Mucosa of descending colon (tissue), 3 donors: ENCODE measurements at places on chromosomes 1 and 21. TPM values are rescaled to one million over a fixed set of nuclear protein-coding genes. Genes with fewer than 3 reads are reported as not detected.

The PCP4L1 gene
- 0.41 TPM for total RNA-seq

The ECE1 gene
- total RNA-seq: 161 TPM

The TSPEAR gene
- total RNA-seq: 0.28 TPM

The HMGB4 gene
- not detected for total RNA-seq

The KIAA0040 gene
- total RNA-seq: 13.3 TPM

The PODN gene
- total RNA-seq: 5.8 TPM

DNA sequence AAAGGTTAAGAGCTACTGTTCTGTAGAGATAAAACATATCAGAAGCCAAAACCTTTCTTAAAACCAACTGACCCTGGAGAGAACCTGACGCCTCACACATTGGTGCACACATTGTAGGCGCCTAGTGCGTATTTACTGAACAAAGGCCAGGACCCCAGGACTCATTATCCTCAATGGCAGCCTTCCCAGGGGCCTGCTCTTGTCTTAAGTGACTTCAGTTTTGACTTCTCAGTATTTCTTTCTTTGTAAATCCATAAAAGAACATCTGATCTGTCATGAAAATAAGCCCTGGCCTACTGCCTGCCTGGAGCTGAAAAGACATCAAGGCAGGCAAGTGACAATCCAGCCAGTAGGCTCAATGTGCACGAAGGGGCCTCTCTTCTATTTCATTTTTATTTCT is 27.6 kb downstream of the ABCA4 start:
- no peak for DNase-seq

DNA sequence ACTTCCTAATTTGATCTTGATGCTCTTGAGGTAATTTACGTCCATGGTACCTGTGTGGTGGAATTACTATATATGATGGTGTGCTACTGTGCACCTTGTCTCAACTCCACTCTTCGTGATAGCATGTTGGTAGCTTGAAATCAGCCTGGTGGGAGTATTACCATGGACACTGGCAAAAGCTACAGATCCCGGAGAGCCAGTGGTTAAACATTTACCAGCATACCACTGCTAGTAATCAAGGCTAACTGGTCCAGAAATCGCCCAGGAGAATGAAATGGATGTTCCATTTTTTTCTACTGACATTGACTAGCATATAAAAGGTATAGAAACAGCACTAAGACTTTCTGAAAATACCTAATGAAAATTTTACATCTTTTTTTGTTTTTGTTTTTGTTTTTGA is 30.6 kb downstream of the ELK4 start:
- DNase-seq: no peak

DNA sequence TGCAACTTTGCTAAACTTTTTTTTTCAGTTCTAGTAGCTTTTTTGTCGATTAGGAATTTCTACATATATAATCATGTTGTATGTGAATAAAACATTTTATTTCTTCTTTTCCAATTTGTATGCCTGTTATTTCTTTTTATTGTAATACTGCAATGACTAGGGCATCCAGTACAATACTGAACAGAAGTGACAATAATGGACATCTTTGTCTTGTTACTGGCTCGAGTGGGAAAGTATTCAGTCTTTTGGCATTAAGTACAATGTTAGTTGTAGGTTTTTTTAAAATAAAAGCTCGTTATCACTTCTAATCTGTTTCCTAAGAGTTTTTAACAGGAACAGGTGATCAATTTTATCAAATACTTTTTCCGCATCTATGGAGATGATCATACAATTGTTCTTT is 9.8 kb downstream of the STPG1 start:
- DNase-seq: no peak

DNA sequence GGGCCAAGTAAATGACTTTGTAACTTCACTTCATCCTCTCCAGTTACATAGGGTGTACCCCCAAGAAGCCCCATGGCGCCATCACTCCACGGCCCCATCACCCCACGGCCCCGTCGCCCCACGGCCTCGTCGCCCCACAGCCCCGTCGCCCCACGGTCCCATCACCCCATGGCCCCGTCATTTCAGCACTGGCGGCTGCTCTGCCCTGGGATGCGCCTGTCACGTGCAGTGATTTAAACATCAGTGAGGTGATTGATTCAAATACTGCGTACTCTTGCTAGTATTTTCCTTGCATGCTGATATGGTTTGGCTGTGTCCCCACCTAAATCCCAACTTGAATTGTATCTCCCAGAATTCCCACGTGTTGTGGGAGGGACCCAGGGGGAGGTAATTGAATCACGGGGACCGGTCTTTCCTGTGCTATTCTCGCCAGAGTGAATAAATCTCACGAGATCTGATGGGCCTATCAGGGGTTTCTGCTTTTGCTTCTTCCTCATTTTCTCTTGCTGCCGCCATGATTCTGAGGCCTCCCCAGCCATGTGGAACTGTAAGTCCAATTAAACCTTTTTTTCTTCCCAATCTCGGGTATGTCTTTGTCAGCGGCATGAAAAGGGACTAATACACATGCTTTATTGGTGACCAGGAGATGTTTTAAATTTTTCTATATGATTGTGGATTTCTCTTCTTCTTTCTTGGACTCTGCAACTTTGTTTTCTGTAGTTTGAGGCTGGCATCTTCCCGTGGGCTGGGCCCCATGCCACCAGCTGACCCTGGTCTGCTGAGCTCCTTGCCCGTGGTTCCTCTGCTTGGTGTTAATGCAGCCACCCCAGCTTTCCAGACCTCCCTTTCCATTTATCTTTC is 50.1 kb upstream of the PCBP3 start:
- DNase-seq: no peak

DNA sequence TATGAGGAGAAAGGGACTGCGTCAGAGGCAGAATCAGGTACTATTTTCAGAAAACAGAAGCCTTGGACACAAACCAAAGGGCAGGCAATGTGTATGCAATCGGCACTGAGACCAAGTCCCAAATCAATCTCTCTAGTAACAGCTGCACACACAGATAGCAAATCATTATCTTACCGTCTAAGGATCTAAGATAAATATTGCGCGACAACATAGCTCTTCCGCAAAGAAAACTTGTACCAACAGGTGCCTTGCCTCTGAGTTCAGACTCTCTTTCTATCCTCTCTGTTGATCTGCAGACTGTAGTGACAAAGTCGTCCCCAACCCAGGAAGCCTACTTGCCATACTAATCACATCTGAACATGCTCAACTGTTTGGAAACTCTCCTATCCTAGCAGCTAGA is 22.6 kb upstream of the SAMD13 start:
- no peak for DNase-seq

DNA sequence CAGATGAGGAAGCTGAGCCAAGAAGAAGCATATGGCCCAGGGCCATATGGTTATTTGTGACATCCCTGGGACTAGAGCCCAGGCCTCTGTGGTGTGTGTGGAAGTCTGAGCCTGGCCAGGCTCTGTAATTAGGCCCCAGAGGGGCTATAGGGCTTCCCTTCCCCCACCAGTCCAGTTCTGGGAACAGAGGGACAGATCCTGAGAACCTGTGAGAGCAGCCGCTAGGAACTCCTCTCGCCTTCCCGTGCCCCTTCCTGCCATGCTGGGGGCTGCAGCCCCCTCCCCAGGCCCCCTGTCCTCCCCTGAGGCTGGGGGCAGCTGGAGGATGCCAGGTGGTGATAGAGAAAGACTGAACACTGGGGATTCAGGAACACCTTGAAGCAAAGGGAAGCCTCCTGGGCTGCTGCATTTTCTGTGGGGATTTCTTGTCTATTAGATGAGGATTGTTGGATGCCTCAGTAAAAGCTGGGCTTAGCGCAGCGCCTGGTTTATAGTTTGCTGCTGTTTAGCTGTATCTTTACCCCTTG is 33.3 kb downstream of the COQ8A start:
- DNase-seq: no peak

- DNase-seq: peak; percentile 51
These were observed 84.9 kb upstream of the CD1D start for GRCh38 chr1:158095737-158096335.

GRCh38 chr1:203768256-203768655 is 3.3 kb downstream of the LAX1 start:
- peak; percentile 40 for DNase-seq

DNA sequence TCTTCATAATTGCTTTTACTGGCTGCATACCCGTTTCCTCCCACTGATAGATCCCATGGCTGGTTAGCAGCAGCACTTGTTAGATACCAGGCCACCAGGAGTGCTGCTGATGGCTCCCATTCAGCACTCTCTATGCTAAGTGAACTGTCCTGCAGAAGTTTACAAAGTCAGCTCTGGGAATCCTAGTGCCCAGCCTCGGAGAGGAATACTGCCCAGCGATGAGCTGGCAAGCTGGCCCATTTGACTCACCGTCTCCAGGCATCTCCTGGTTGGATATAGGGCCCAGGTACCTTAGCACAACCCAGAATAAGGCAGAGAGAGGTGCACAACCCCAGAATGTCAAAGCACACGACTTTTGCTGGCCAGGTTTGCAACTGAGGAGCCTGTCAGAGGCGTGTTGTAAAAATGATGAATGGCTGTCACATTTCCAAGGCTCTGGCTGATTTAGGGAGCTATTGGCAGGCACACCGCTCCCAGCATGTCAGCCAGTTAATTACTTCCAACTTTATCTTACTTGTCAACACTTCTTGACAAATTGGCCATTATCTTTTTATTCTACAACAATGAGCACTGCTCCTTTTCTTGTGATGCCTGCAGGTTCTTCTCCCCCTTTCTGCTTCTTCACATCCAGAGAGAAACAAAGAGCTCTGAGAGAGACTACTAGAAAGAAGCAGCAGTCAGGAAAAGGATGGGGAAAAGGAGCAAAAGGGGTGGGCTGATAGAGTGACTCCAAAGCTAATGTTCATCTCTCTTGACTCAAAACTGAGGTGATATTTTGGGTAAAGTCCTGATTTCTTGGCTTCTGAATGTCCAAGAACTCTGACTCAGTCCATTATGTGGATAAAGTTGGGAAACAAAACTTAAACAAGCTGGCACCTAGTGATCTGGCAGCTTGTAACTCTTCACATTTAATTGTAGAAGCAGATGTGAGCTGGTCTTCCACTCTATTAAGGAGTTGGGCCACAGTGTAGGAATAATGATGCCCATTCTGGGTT is 10.8 kb upstream of the ANGPTL7 start:
- no peak for DNase-seq

- peak; percentile 45 for DNase-seq
These were observed 26.3 kb downstream of the FTCD start for GRCh38 chr21:46128933-46129571.

- no peak for DNase-seq
These were observed 33.2 kb upstream of the EPHA8 start for GRCh38 chr1:22529901-22530621.

- DNase-seq: no peak
These were observed 70.6 kb upstream of the KCNJ6 start for GRCh38 chr21:37986751-37987399.

GRCh38 chr21:16096988-16097387 is 367.2 kb downstream of the USP25 start:
- no peak for DNase-seq

DNA sequence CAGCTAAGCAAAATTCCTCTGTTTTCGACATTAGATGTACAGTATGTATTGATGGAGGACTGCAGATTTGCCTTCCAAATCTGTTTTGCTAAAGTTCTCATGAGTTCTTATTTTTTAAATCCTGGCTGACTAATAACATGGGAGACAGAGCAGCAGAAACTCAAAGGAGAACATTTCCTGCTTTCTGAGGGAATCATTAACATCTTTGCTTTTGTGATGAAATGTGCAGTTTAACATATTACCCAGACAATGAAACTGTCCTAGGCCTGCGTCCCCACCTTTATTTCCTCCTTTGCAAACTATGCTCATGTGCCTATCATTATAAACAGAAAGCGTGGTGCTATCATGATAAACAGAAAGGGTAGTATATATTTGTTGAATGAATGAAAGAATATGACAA is 149.9 kb downstream of the ZP4 start:
- no peak for DNase-seq

GRCh38 chr1:160996178-160996577 is 24.8 kb downstream of the F11R start:
- DNase-seq: no peak

DNA sequence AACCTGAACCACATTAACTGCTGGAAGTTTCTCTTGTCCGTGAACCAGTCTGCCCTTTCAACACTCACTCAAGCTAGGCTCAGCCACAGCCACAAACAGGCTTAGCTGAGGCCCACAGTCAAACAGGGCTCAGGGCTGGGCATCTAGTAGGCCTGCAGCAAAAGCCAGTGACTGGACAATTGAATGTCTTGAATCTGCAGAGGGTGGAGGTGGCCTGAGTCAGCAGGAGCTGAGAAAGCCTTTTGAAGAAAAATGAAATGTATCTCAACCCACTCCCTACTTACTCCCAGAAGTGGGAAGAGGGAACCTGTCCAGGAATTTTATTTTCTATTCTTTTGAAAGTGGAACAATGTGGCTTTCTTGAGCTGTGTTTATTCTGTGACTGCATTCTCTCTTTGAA is 95.4 kb downstream of the PTPRU start:
- no peak for DNase-seq

DNA sequence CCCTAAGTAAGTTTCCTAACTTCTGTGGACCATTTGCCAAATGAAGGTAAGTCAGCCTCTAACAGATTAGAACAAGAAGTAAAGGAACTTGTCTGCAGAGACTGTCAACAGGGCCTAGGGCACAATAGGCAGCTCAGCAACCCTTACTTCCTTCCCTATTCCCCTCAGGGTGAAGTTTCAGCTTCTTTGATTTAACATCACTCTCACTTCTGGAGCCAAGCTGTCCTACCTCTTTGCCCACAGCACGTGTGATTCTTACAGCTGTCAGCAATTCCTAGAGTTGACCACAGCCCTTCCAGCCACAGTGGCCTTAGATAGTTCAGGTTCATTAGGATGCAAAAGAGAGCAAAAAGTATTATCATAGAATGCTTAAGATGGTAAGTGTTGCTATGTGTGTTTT is 7.6 kb upstream of the EIF4G3 start:
- no peak for DNase-seq

DNA sequence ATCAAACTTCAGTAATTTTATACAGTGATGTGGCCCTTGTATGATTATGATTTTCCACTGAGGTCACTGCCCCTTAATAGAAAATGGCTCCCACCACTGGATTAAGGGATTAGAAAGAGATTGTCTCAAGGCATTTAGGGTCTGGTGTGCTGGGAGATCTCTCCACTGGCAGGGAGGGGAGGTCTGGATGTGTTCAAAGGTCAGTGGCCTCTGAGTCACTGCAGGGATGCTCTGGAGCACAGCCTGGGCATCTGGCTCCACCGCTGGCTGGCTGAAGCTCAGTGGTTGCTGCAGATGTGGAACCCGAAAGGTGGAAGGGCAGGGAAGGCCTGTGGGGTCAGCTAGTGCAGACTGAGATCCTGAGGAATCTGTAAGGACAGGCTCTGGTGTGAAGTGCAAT is 18.3 kb upstream of the CHI3L1 start:
- DNase-seq: no peak
